Fibroblast of the aortic adventitia (primary cell): ENCODE measurements at places on chromosomes 7 and 10. TPM values are rescaled to one million over a fixed set of nuclear protein-coding genes. Genes with fewer than 3 reads are reported as not detected.

The SHOC2 gene
- total RNA-seq: 63.9 and 70.1 TPM in 2 replicates

The SVOPL gene
- not detected in 2 replicates for total RNA-seq

The TMEM213 gene
- 0.33 TPM in 1 of 2 replicates, not detected in the other for total RNA-seq

The PPP1R17 gene
- total RNA-seq: not detected in 2 replicates

The LRRC4 gene
- total RNA-seq: 0.27 TPM in 1 of 2 replicates, not detected in the other

The CDH23 gene
- total RNA-seq: 0.25 and 0.27 TPM in 2 replicates

The NPSR1 gene
- total RNA-seq: not detected in 2 replicates

The GPR37 gene
- 0.65 and 7.0 TPM in 2 replicates for total RNA-seq

The LIPM gene
- 0.82 TPM in 1 of 2 replicates, not detected in the other for total RNA-seq

The PNLIPRP1 gene
- not detected in 2 replicates for total RNA-seq

The ACTL6B gene
- not detected in 2 replicates for total RNA-seq

The ACBD7 gene
- 0.99 TPM in 1 of 2 replicates, not detected in the other for total RNA-seq

The STEAP4 gene
- 1.8 and 2.1 TPM in 2 replicates for total RNA-seq

The FAM25G gene
- total RNA-seq: not detected in 2 replicates

The PLEKHS1 gene
- not detected in 2 replicates for total RNA-seq

The PARD3 gene
- total RNA-seq: 42.1 and 86.8 TPM in 2 replicates

The PLA2G12B gene
- total RNA-seq: not detected in 2 replicates

The GNGT1 gene
- not detected in 2 replicates for total RNA-seq

The GRID2IP gene
- total RNA-seq: not detected in 2 replicates

The LDB3 gene
- under 0.01 TPM in 1 of 2 replicates, not detected in the other for total RNA-seq

The FFAR4 gene
- not detected in 2 replicates for total RNA-seq

The CYREN gene
- total RNA-seq: 23.5 and 46.4 TPM in 2 replicates

The FGF8 gene
- total RNA-seq: not detected in 2 replicates

The CALML3 gene
- total RNA-seq: not detected in 2 replicates

The SPDYE6 gene
- not detected in 2 replicates for total RNA-seq

The ASL gene
- total RNA-seq: 13.9 and 45.8 TPM in 2 replicates

The ZNF438 gene
- 2.9 and 8.0 TPM in 2 replicates for total RNA-seq

The FAM200A gene
- total RNA-seq: 5.9 and 8.9 TPM in 2 replicates

The TFEC gene
- 0.16 and 0.36 TPM in 2 replicates for total RNA-seq

The CPA1 gene
- 0.45 and 0.90 TPM in 2 replicates for total RNA-seq

The LLCFC1 gene
- total RNA-seq: not detected in 2 replicates

The LAMB1 gene
- 332 and 467 TPM in 2 replicates for total RNA-seq

The BHLHA15 gene
- not detected in 2 replicates for total RNA-seq

The EN2 gene
- total RNA-seq: under 0.01 TPM in 1 of 2 replicates, not detected in the other

The VPS37D gene
- total RNA-seq: 1.9 and 31.2 TPM in 2 replicates

The TMEM26 gene
- total RNA-seq: 5.7 and 20.5 TPM in 2 replicates

The ZC3HAV1L gene
- 11.9 and 36.6 TPM in 2 replicates for total RNA-seq

The SEMA3C gene
- 208 and 319 TPM in 2 replicates for total RNA-seq

The EPHA1 gene
- not detected in 2 replicates for total RNA-seq

The PLAC9 gene
- 32.1 and 78.7 TPM in 2 replicates for total RNA-seq

The ETV1 gene
- 5.8 and 75.7 TPM in 2 replicates for total RNA-seq

The C10orf71 gene
- not detected in 2 replicates for total RNA-seq

The TACC2 gene
- total RNA-seq: 9.2 and 15.3 TPM in 2 replicates

The CLDN4 gene
- 0.54 and 0.74 TPM in 2 replicates for total RNA-seq

The SORCS1 gene
- total RNA-seq: not detected in 2 replicates

The IMMP2L gene
- total RNA-seq: 9.9 and 24.1 TPM in 2 replicates
